ENCODE measurements at places on chromosomes 13 and 19. TPM values are rescaled to one million over a fixed set of nuclear protein-coding genes. Genes with fewer than 3 reads are reported as not detected.

Gene TMEM145
- total RNA-seq, result not detected

Gene PLIN4
- total RNA-seq, result under 0.01 TPM

DNA sequence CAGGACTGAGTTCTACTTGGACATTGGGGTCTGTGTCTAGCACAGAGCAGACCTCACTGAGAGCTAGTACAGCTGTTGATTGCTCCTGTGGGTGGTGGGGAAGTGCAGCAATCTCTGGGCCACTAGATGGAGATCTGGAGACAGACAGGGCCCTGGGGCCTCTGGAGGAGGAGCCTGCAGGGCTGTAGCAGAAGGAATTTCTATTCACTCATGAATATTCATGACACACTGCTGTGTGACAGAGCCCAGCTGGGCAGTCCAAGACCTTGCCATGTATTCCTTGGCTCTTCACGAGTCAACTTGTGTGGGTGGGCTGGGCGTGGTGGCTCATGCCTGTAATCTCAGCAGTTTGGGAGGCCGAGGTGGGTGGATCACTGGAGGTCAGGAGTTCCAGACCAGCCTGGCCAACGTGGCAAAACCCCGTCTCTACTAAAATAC lies 37.5 kb downstream of the SUGP2 start:
- DNase-seq, result peak; percentile 90

GRCh38 chr19:17775245-17775927 lies 19.6 kb upstream of the B3GNT3 start:
- DNase-seq, result peak; percentile 12

GRCh38 chr13:27551562-27551961 lies 68.8 kb downstream of the LNX2 start:
- no peak for DNase-seq

GRCh38 chr19:7533281-7533885 lies 2.1 kb upstream of the PNPLA6 start:
- no peak for DNase-seq

Gene NCAN
- not detected for total RNA-seq

GRCh38 chr13:30158774-30159445 lies 148.4 kb downstream of the KATNAL1 start:
- DNase-seq, result peak; percentile 79

Gene FAM83E
- not detected for total RNA-seq

Gene KLK11
- total RNA-seq, result not detected

Gene UBE2M
- 55.4 TPM for total RNA-seq

DNA sequence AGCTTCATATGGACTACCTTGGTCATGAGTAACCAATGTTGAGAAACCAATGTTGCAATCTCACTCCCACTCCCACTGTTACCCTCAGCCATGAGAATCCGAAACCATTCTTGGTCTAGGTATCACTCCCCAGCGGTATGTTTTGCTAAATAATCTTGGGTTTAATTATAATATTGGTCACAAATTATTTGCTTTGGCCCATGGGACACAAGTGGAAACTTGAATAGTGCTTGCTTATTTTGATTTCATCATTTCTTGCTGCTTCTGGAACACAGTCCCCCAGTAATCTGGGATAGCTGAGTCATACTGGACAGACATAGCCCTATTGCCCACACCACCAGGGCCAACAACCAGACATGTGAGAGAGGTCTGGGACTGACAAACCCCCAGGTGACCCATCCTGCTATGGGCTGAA lies 171.6 kb upstream of the IPO5 start:
- DNase-seq, result no peak

- no peak for DNase-seq
These were observed 28.6 kb downstream of the PRAM1 start for GRCh38 chr19:8473648-8474476.

GRCh38 chr19:29060813-29061364 lies 152.1 kb downstream of the UQCRFS1 start:
- DNase-seq, result no peak

GRCh38 chr13:99294958-99295357 lies 12.2 kb downstream of the GPR183 start:
- no peak for DNase-seq

Gene IGLON5
- 0.05 TPM for total RNA-seq

DNA sequence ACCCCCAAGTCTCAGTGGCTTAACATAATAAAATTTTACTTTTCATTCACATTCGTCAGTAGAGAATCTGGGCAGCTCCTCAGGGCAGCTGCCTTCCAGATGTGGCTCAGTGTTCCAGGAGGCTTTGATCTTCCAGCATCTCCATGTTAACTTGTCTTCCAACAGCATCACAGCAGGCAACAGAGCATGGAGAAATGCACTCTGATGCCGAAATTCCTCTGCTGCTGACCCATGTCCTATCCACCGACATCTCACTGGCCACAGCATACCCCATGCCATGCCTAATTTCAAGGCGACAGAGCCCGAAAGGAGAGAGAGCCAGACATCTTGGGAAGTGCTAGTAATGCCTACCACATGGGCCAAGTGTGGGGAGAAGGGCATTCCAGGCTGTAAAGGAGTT lies 64.9 kb upstream of the MEDAG start:
- peak; percentile 69 for DNase-seq

Gene PLPP2
- 70.8 TPM for total RNA-seq

Gene TPTE2
- not detected for total RNA-seq

Gene PABPC3
- 0.17 TPM for total RNA-seq

Gene ZNF492
- total RNA-seq, result 1.0 TPM

Gene MBNL2
- 36.5 TPM for total RNA-seq

DNA sequence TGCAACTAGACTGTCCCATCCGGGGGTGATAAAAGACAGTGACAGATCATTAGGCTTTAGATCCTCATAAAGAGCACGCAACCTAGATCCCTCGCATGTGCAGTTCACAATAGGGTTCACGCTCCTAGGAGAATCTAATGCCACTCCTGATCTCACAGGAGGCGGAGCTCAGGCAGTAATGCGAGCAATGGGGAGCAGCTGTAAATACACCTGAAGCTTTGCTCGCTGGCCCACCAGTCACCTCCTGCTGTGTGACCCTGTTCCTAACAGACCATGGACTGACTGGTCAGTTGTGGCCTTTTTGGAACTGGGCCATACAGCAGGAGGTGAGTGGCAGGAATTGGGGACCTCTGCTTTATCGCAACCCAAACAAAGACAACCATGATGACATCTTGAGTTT lies 173.2 kb downstream of the DLEU7 start:
- no peak for DNase-seq

Gene NLRP4
- total RNA-seq, result not detected

DNA sequence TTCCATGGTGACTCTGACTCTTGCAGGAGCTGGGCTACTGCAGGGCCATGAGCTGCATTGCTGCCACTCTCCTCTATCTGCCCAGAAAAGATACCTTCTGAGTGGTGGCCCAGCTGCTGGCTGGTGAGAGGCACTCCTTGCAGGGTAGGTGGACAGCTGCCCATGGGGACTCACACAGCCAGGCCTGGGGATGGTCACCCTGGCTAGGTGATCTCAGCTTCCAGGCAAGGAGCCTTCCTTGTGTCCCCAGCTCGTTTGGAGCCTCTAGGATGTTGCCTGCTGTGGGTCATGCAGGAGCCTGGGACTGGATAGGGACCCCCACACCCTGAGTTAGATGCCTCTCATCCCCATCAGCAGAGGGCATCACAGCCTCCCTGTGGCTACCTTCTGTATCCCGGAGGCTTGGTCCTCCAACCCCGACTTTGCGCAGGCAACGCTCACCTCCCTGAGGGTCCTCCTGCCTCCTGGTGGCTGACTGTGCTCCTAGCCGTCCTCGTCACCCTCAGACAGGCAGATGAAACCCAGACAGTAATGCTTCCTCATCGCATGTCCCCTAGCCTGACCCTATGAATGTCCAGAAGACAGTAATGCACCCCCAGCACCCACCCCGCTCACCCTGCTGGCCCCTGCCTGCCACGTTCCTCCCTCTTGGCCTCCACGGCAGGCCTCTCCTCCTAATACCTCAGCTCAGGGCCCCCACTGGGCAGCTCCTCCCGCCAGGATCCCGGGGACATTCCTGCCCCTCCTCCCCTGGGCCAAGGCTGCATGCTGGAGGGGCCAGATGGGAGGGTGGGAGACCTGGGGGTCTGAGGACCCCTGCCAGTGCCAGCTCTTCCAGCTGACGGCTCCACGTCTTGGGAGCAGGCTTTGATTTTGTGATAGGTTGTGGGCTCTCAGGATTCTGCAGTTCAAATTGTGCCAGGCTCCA lies 13.6 kb upstream of the ZNF14 start:
- DNase-seq, result no peak

DNA sequence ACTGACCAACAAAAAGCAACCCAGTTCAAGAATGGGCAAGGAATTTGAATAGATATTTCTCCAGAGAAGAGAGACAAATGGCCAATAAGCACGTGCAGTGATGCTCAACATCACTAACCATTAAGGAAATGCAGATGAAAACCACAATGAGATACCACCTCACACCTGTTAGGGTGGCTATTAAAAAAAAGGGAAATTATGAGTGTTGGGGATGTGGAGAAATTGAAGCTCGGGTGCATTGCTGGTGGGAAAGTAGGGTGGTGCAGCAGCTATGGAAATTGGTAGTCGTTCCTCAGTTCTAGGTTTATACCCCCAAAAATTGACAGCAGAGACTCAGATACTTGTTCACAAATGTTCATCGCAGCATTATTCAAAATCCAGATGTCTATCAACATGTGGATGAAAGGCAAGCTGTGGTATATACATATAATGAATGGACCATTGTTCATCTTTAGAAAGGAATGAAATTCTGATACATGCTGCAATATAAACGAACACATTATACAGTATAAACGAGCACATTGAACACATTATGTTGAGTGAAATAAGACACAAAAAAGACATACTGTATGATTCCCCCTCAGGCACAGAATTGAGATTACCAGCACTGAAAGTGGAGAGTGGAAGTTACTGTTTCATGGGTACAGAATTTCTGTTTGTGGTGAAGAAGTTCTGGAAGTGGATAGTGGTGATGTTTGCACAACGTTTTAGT lies 927 bp downstream of the CHAMP1 start:
- no peak for DNase-seq

DNA sequence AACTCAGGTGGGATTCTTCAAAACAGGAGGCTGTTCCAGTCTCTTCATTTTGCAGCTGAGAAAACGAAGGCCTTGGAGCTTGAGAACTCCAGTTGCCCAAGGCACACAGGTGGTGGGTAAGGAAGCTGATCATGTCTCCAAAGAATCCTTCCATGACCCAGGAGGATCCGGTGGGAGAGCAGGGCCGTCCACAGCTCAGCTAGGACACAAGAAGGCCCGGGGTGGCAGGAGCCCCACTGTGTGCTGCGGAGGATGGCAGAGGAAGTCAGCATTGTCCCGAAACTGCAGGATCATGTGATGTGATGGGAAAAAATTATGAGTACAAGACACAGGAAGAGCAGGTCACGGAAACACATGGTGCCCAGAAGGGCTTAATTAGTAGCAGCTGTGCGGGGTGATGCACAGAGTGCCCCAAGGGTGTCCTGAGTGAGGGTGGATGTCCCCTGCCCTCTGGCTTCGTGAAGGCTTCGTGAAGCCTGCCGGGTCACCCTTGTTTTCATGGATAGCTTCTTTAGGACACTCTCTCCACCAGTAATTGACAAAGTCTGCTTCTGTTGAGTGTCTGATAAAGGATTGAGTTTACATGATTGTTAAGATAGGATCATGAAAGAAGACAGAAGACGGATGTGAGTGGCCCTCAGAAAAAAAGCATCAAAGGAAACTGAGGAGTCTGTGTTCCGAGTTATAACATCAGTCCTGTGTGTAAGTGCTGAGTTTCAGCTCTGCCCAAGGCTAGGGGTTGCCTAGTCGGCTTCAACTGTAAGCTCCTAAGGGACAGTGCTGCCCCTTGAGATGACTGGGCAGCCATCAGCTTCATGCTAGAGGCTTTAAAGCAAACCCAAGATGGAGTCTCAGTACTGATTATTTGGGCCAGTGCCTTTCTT lies 33.8 kb upstream of the SACS start:
- DNase-seq, result no peak

GRCh38 chr19:38655148-38655824 lies 7.8 kb downstream of the ACTN4 start:
- DNase-seq, result no peak

GRCh38 chr19:53019684-53020083 lies 6.0 kb downstream of the ERVV-1 start:
- no peak for DNase-seq

DNA sequence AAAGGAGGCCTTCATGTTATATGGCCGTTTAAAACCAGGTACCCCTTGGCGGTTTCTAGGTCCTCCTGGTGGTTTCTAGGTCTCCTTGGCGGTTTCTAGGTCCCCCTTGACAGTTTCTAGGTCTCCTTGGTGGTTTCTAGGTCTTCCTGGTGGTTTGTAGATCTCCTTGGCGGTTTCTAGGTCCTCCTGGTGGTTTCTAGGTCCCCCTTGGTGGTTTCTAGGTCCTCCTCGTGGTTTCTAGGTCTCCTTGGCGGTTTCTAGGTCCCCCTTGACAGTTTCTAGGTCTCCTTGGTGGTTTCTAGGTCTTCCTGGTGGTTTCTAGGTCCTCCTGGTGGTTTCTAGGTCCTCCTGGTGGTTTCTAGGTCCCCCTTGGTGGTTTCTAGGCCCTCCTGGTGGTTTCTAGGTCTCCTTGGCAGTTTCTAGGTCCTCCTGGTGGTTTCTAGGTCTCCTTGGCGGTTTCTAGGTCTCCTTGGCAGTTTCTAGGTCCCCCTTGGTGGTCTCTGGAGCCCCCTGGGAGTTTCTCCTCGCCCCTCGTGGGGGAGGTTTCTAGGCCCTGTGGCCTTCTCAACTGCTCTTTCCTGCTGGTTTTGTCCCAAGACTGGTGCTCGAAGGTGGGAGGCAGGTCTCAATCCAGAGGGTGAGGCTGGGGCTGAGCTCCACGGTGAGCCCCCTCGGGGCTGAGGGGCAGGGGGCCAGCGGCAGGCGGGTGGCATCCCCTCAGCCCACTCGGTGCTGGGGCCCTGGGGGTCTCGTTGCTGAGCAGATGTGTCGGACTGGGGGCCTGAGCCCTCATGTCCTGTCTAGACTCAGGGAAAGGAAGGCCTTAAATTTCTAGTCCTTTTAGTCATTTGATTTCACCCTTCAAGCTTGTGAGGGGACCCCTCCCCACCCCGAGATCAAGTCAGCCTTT lies 8.0 kb downstream of the HCN2 start:
- DNase-seq, result no peak

Gene PEAK3
- total RNA-seq, result 0.05 TPM

Gene WDR83
- total RNA-seq, result 7.8 TPM

Gene SLC8A2
- total RNA-seq, result 1.6 TPM

GRCh38 chr19:4376991-4377781 lies 23.2 kb downstream of the SH3GL1 start:
- no peak for DNase-seq

GRCh38 chr13:26052337-26052736 lies 521 bp upstream of the SHISA2 start:
- DNase-seq, result no peak

GRCh38 chr13:81334481-81334880 lies 993.6 kb upstream of the SPRY2 start:
- DNase-seq, result no peak

DNA sequence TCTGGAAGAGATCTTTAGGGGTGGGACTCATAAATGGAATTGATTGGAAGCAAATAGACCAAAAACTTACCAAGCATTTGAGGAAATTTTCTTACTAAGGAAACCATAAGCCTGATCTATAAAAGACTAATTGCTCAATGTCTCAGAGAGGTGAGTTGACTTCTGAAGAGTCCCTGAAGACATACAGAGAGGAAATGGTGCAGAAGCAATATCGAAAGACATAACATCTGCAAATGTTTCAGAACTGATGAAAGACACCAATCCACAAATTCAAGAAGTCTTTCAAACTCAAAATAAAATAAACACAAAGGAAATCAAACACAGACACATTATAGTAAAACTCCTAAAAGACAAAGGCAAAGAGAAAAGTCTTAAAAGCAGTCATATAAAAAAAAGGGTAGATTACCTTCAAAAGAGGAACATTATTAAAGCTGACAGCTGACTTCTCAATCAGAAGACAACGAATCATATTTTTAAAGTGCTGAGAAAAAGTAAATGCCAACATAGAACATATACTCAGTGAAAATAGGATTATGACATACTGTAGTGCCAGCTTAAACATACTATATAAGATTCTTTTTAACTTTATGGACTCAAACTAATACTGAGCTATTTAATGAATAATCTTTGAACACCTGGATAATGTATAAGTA lies 45.4 kb upstream of the CALM3 start:
- no peak for DNase-seq

All from renal cortical epithelial cell (primary cell).